Umbilical cord (tissue), 2 donors: ENCODE measurements at places on chromosomes 4 and X. TPM values are rescaled to one million over a fixed set of nuclear protein-coding genes. Genes with fewer than 3 reads are reported as not detected.

SOWAHB gene
- 7.2 TPM for total RNA-seq

MAGEA12 gene
- not detected for total RNA-seq

ATP2B3 gene
- total RNA-seq: 0.48 TPM

CEP44 gene
- 33.7 TPM for total RNA-seq

ERAS gene
- total RNA-seq: 5.3 TPM

MRFAP1 gene
- 63.6 TPM for total RNA-seq

QRFPR gene
- total RNA-seq: not detected

FAM9B gene
- total RNA-seq: 1.2 TPM

TCEAL3 gene
- 61.4 TPM for total RNA-seq

FRG2 gene
- not detected for total RNA-seq

SCLT1 gene
- 42.4 TPM for total RNA-seq

CTSO gene
- 40.9 TPM for total RNA-seq

LEF1 gene
- 15.9 TPM for total RNA-seq

HPGD gene
- 38.8 TPM for total RNA-seq

ACE2 gene
- total RNA-seq: 0.24 TPM

ETDA gene
- not detected for total RNA-seq

AFP gene
- 0.72 TPM for total RNA-seq

OTC gene
- total RNA-seq: not detected

NMU gene
- total RNA-seq: not detected

ANTXR2 gene
- 46.9 TPM for total RNA-seq

TET2 gene
- total RNA-seq: 33.2 TPM

RBM46 gene
- 3.9 TPM for total RNA-seq

CFAP99 gene
- total RNA-seq: not detected

PRRG1 gene
- 9.9 TPM for total RNA-seq

MGARP gene
- 21.2 TPM for total RNA-seq

MAGEC3 gene
- total RNA-seq: not detected

CENPVL2 gene
- total RNA-seq: not detected

PAPSS1 gene
- 54.9 TPM for total RNA-seq
